Stimulated activated CD4-positive, alpha-beta T cell treated with anti-CD3 and anti-CD28 coated beads, TNF-alpha, amount 100 ng/mL, for 4 hours (primary cell): ENCODE measurements at places on chromosomes 5 and 9.

- DNase-seq: no peak
Observed at GRCh38 chr5:136018814-136019783, 9.7 kb upstream of the TGFBI start.

- DNase-seq: no peak
Observed at GRCh38 chr9:38326122-38326521, 66.4 kb upstream of the ALDH1B1 start.

GRCh38 chr9:76557674-76558225 is 98.8 kb downstream of the GCNT1 start:
- no peak for DNase-seq

DNA sequence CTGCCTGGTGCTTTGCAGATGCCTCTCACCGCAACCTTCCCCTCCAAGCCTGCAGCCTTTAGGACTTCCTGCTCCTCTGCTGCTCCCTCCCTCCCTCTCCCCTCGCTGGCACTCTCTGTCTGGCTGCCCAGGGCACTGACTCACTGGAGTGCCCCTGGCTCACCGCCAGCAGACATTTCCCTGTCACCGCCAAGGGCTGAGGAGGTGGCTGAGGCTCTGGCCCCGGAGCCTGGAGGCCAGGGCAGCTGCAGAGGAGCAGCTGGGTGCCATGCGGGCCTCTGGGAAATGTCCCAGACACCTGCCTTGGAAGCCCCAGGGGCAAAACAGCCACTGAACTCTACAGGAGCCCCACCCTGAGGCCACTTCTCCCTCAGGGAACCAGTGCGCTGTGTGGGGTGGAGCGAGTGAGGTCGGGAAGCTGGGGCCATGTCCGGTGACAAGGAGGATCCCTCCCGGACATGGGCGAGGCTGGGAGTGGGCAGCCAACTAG is 53.4 kb downstream of the TENT4A start:
- DNase-seq: peak; percentile 10

DNA sequence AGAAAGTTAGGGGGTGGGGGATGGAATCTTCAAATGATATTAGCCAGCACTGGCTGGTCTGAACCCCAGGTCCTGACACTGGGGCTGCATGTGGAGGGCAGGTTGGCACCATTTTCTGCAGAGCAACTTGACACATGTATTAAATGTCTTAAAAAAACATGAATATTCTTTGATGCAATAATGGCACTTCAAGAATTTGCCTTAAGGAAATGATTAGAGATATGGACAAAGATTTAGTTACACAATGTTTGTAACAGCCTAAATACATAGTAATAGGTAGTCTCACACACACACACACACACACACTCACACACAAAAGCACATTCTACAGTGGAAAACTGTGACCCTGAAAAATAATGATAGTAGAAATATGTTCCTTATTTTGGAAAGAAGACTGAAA is 3.6 kb downstream of the SVEP1 start:
- no peak for DNase-seq

GRCh38 chr9:126490871-126491567 is 122.7 kb upstream of the LMX1B start:
- no peak for DNase-seq

- no peak for DNase-seq
Observed at GRCh38 chr5:75965292-75965691, 117.9 kb upstream of the SV2C start.

DNA sequence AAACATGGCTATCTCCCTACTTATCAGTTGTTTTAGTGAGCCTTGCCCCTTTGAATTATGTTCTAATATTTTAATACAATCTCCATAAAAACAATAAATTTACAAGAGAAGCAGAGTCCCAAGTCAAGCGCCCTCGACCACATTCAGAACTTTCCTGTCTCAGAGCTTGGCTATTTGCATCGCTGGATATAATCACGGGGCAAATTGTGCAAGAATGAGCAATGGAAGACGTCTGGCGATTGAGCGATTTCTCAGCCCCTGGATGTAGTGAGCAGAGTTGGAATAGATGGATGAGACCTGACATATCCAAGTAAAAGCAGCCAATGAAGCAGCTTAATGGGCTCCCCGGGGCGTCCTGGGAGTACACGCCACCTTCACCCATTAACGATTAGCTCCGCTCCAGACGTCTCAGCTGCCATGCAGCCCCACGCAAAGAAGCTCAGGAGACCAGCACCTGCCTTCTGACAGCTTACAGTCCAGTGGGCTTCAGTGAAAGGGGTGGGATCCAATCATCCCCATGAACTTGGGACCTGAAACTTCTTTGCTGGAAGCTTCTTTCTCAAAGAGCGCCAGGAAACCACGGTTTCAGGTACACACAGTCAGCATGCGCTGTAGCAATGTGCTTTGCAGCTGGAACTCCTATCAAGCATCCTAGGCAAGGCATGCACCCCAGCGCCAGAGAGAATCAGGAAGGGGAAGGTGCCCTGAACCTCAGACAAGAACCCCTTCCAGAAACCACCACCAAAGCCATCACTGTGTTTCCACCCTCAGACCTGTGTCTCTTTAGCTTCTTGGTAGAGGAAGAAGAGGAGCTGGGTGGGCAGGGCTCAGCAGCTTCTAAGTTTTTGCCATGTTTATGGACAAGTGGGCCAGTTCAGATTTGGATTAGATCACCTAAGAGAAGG is 92.0 kb upstream of the IRX4 start:
- no peak for DNase-seq

- no peak for DNase-seq
Observed at GRCh38 chr5:33795496-33795895, 96.3 kb downstream of the ADAMTS12 start.

- DNase-seq: no peak
Observed at GRCh38 chr5:163988566-163988965, 483.1 kb downstream of the MAT2B start.

GRCh38 chr9:93170571-93170970 is 13.4 kb upstream of the WNK2 start:
- no peak for DNase-seq

GRCh38 chr9:893843-894420 is 52.4 kb downstream of the DMRT1 start:
- peak; percentile 25 for DNase-seq

GRCh38 chr5:102792705-102793104 is 37.6 kb downstream of the PAM start:
- DNase-seq: no peak

DNA sequence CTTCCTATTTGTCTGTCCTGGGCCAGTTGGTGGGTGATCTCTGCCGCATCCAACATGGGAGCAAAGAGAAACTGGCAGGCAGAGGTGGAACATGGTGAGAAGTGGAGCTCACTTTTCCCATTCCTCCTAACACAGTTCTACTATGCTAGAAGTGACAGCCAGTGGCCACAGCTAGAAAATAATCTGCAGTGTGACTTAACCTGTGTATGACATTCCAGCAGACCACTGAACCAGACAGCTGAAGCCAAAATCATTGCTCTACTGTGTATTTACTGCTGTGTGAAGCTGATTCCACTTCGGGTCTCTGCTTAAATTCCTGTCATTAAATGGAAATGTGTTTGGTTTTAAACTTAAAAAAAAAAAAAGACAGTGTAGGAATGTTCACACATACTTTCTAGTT is 523.0 kb downstream of the MTRR start:
- DNase-seq: no peak

- no peak for DNase-seq
Observed at GRCh38 chr5:126354858-126355731, 68.1 kb upstream of the GRAMD2B start.
